Non-pigmented ciliary epithelial cell (primary cell): ENCODE measurements at places on chromosomes 16 and 17.
A peak's percentile ranks its signal among the peaks of the same experiment; 100 is the strongest.

DNA sequence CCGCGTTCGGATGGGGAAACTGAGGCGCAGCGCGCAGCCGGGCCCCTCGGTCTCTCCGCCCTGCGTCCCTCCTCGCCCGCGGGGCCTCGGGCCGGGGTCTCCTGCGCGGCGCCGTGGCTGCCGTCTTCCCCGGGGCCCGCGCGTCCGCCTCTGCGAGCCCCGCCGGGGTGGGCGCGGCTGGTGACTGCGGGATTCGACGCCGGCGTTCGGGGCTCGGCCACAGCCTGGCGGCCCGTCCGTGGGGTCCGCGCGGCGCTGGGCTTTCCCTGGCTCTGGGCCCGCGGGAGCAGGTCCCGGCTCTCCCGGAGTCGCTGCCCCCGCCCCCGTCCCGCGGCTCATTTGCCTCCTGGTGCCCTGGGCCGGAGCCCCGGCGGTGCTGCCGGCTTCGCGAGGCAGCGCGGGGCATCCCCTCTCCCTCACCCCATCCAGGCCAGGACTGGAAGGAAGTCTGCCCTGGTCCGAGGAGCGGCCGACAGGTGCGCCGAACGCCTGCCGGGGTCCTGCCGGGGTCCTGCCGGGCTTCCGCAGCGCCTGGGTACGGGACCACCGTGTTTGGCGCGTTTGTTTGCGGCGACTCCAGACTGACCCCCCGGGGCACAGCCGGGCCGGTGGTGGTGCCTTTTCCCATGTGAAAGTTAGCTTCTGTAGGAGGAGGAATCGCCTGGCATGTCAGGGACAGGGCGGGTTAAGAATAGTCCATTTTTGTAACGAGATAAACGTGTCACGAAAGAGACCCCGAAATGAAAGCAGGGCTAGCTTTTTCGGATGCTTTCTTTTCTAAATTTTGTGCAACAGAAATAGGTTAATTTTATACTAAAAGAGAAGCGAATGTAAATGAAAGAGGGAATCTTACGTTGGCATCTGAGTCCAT is 671 bp downstream of the CHMP6 start:
- DNase-seq: no peak

DNA sequence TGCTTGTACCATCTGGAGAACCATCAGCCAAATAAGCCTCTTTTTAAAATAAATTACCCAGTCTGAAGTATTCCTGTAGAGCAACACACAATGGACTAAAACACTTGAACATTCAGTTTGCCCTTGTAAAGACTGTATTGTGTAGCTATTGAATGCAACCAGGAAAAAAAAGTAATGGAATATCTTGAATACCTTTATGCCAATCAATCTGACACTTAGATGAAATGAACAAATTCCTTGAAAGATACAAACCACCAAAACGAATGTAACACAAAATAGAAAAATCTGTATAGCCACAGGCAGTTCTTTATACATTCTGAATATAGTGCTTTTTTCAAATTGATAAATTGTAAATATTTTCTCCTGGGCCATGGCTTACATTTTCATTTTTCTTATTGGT is 63.3 kb upstream of the KCNJ16 start:
- DNase-seq: no peak

- DNase-seq: no peak
Measured at GRCh38 chr17:43326490-43327275, 72.1 kb upstream of the ARL4D start.

DNA sequence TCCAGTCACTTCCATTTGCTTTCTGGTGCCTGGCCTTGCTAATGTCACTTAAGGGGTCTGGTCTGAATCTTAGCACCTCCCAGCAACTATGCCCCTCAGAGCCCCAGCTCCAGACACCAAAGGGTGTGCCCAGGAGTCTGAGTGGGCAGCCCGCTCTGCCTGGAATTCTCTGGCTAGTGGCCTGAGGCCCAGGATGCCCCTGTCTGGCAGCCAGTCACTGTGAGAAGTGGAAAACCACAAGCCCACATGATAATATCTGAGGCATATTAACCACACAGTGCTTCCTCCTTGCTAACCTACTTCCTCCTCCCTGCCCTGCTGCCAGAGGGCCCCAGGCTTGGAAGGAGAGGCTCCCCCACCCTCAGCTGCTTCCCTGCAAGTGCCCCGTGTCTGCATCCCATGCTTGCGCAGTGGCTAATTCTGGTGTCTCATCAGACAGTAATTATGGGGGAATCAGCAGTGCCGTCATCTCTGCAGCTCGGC is 14.0 kb downstream of the SRCIN1 start:
- no peak for DNase-seq

DNA sequence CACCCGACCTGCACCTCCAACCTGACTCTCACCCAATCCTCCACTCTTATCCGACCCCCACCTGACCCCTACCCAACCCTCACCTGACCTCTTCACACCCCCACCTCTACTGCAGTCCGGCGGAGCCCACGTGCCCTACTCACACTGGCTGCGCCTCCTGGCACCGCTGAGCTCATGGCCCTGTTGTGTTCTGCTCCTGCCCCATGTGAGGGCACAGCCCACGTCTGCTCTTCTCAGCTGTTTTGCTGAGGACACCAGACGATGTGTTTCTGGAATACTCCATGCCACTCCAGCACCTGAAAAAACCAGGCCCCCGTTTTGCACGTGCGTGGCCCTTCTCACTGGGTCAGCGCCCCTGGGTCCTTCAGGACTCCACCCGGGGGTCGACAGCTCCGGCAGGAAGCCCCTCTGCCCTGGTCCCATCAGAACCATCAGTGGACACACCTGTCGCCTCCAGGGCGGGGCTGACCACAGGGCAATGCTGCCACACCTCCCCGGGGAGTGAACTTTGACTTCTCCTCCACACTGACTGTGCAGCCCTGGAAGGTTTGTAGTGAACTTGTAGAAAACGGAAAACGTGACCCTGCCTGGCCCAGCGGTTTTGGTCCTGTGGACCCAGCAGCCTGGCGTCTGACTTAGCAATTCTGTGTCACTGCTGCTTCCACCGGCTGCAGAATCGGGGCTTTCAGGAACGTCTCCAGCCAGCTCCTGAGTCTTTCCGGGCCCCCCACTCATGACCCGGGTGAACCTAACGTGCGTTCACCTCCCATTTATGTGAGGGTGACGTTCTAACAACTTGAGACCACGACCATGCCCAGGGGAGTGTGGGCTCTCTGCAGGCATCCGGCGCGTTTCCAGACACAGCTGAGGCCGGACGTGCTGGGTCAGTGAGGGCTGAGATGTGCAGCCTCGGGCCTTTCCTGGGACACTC is 5.7 kb upstream of the RAB40B start:
- DNase-seq: no peak

DNA sequence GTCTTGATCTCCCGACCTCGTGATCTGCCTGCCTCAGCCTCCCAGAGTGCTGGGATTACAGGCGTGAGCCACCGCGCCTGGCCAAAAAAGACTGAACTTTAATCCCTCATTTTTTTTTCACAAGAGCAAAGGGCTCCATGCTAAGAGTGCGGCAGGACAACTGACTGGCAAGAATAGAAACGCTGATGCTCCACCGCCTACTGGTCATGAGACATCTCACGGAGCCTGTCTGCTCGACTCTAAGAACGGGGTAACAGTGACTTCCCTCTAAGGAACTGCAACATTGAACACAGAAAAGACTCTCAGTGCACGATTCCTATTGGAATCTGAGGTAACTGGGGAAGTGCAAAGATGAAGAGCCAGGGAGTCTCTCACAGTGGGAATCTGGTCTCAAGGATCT is 23.9 kb downstream of the HIGD1B start:
- DNase-seq: no peak

DNA sequence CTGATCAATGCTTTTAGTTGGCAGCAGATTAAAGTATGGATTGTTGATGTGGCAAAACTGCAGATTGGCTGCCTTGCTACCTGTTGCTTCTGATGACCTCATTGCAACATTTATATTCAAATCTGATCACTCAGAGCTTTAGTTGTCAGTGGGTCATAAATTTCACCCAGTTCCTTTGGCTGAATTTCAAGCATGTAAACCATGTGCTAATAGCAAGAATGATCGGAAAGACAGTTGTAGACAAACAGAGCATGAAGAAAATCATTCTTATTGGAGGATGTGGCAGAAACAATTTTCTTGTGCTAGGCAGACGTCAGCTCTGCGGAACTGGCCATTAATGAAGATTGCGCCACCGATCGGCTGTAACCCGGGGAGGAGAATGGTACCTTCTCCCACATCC is 346.6 kb upstream of the EEF2KMT start:
- DNase-seq: no peak

GRCh38 chr16:87499189-87499486 is 6.3 kb upstream of the ZCCHC14 start:
- peak; percentile 49 for DNase-seq

- no peak for DNase-seq
Measured at GRCh38 chr17:64110379-64111152, 19.4 kb downstream of the ERN1 start.

GRCh38 chr17:57544401-57544800 is 200.7 kb downstream of the CCDC182 start:
- no peak for DNase-seq
